ENCODE measurements at places on chromosomes 3 and 15. TPM values are rescaled to one million over a fixed set of nuclear protein-coding genes. Genes with fewer than 3 reads are reported as not detected.

DNA sequence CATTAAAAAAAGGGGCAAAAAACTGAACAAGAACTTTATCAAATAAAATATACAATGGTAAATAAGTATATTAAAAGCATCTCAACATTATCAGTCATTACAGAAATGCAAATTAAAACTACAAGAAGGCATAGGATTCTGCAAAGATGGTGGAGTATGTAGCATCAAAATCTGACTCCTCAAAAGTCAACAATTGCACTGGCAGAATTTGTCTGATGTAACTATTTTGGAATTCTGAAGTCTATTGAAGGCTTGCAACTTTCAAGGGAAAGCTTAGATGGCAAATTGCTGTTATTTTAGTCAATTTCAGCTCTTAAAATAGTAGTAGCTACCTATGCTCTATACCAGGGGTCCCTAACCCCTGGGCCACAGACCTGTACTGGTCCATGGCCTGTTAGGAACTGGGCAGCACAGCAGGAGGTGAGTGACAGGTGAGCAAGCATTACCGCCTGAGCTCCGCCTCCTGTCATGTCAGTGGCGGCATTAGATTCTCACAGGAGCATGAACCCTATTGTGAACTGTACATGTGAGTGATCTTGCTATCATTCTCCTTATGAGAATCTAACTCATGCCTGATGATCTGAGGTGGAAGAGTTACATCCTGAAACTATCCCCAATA lies 107.6 kb downstream of the TGFBR2 start:
- H3K4me1 ChIP-seq: no peaks in the 10 kb centered on the region
- DNase-seq: no peak
- H3K27ac ChIP-seq: no peak overlapping the region
- no peaks in the 10 kb centered on the region for H3K27me3 ChIP-seq

GOLGA6L7 gene
- not detected for total RNA-seq

MYZAP gene
- 11.5 TPM for total RNA-seq

CCDC71 gene
- total RNA-seq: 28.6 TPM

ACKR2 gene
- total RNA-seq: 0.60 TPM

DNA sequence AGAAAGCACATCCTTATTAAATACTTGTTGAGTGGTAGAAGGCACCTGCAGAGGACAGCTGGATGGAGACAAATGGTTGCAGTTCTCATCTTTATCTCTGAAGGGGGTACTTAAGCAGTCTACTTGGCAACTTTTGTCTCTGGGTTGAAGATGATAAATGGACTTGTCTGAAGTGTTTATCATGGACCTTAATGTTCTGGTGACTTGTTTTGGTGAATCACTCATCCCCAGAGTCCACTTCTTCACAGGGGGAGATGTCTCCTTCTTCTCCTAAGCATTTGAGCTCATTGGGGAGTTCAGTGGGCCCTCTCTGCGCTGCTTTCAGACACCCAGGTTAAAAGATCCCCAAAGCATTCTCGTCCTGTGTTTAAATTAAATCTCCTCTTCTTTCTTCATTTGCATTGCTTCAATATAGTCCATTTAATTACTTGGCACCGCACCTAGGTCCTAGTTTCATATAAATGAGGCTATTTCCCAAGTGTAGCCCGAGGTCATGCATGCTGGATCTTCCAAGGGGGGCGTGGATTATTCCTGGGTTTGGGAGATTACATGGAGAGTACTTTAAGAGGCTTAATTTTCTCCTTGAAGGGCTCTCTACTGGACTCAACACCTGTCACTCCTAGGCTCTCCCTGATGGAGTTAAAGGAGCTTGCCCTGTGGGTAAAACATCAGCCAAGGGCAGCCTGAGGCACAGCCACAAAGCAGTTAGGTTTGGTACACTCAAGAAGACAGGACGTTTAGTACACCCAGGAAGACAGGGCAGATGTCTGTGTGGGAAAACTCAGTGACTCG lies 239.3 kb upstream of the C2CD4B start:
- peaks cover 2% of the 10 kb centered on the region for H3K36me3 ChIP-seq
- DNase-seq: no peak
- H3K27ac ChIP-seq: no peak overlapping the region

GRCh38 chr3:187243933-187244524 lies 46.7 kb downstream of the RTP1 start:
- H3K27ac ChIP-seq: no peak overlapping the region
- peaks cover 7% of the 10 kb centered on the region for H3K27me3 ChIP-seq

GRCh38 chr3:17039594-17039993 lies 154.8 kb downstream of the PLCL2 start:
- H3K36me3 ChIP-seq: no peaks in the 10 kb centered on the region
- no peaks in the 10 kb centered on the region for H3K27me3 ChIP-seq
- H3K4me1 ChIP-seq: no peaks in the 10 kb centered on the region

GRCh38 chr15:76885212-76885611 lies 19.9 kb downstream of the SCAPER start:
- DNase-seq: no peak
- H3K4me3 ChIP-seq: no peak overlapping the region
- no peak overlapping the region for H3K27ac ChIP-seq
- no peaks in the 10 kb centered on the region for H3K4me1 ChIP-seq
- H3K27me3 ChIP-seq: no peaks in the 10 kb centered on the region

DNA sequence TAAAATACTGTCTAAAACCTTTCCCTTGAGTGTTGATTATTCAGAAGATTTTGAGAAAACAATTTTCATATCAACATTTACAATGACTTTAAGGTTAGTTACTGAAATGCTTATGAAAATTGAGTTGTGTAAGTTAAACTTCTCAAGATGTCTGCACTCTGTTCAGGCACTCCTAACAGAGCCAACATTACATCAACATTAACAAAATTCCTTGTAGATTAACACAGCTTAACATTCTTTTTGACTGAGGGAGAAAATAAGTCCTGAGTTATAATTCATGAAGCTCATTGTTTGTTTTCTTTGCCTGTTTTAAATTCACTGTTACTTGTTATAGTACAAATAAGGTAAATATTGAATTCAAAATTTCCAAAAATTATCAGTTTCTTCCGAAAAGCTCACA lies 9.0 kb downstream of the ACKR4 start:
- H3K27ac ChIP-seq: peak overlapping the region; percentile 18
- no peaks in the 10 kb centered on the region for H3K27me3 ChIP-seq
- no peaks in the 10 kb centered on the region for H3K4me1 ChIP-seq
- H3K36me3 ChIP-seq: peaks cover 21% of the 10 kb centered on the region
- DNase-seq: no peak

DNA sequence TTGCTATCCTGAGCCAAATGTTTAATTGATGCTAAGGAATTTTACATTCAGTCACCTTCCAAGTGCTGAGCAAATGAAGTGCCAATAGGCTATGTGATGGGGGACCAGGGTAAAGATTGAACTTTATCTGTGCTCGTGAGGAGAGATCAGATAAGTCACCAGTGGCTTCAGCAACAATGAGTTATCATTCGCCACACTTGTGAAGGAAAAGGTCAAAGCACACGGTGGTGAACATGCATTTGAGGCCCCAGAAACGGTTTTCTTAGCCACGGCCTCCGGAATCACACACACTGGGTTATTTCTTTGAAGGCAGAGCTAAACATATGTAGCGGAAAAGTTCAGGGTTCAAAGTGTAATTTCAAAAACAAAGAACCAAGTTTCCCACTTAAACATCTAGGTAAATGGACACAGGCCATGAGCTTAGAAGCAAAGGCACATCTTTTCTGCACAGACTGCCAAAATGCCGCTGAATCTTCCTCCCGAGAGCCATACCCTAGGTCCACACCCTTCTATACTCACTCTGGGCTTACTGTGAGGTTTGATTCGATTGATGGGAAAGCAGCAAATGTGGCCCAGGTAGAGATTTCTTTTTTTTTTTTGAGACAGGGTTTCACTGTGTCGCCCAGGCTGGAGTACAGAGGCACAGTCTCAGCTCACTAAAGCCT lies 268.5 kb downstream of the SHQ1 start:
- H3K4me1 ChIP-seq: peaks cover 17% of the 10 kb centered on the region
- no peaks in the 10 kb centered on the region for H3K27me3 ChIP-seq
- no peak overlapping the region for H3K27ac ChIP-seq
- no peak for DNase-seq
- no peaks in the 10 kb centered on the region for H3K36me3 ChIP-seq

DNA sequence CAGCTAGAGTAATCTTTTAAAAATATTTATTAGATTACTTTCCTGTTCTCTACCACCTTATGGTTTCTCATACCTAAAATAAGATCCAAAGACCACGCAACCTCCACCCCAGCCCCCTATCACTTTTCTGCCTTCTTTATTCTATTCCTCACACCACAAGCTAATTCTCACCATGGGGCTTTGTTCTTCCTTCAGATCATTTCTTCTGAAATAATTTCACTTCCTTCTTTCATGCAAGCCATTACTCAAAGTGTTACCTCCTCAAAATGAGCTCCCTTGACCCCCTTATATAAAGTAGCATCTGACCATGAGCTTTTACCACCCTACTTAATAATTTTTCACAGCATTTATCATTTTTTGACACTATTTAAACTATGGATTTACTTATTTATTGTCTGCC lies 233.2 kb upstream of the TMCO5A start:
- peaks cover 68% of the 10 kb centered on the region for H3K27me3 ChIP-seq
- no peak overlapping the region for H3K27ac ChIP-seq
- no peaks in the 10 kb centered on the region for H3K4me1 ChIP-seq
- no peaks in the 10 kb centered on the region for H3K36me3 ChIP-seq
- no peak overlapping the region for H3K4me3 ChIP-seq
- no peak for DNase-seq

DNA sequence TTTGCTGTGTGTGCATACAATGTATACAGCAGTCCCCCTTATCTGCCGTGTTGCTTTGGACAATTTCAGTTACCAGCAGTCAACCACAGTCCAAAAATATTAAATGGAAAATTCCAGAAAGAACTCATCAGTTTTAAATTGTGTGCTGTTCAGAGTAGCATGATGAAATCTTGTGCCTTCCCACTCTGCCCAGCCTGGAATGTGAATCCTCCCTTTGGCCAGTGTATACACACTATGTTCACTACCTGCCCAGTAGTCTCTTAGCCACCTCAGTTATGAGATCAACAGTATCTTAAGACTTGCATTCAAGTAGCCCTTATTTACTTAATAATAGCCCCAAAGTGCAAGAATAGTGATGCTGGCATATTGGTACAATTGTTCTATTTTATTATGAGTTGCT lies 133.6 kb upstream of the ABHD17C start:
- H3K4me3 ChIP-seq: no peak overlapping the region
- peaks cover 30% of the 10 kb centered on the region for H3K36me3 ChIP-seq
- no peak overlapping the region for H3K27ac ChIP-seq
- H3K27me3 ChIP-seq: no peaks in the 10 kb centered on the region

GRCh38 chr3:189337673-189338091 lies 165.9 kb downstream of the TPRG1 start:
- peaks cover 11% of the 10 kb centered on the region for H3K4me1 ChIP-seq
- H3K27ac ChIP-seq: peak overlapping the region; percentile 89
- no peaks in the 10 kb centered on the region for H3K27me3 ChIP-seq
- H3K4me3 ChIP-seq: no peak overlapping the region

- H3K27me3 ChIP-seq: no peaks in the 10 kb centered on the region
- DNase-seq: no peak
- peak overlapping the region; percentile 59 for H3K27ac ChIP-seq
- H3K4me3 ChIP-seq: no peak overlapping the region
- peaks cover 31% of the 10 kb centered on the region for H3K4me1 ChIP-seq
Observed at GRCh38 chr3:30578479-30578878, 27.9 kb upstream of the TGFBR2 start.

- no peak overlapping the region for H3K27ac ChIP-seq
- no peak for DNase-seq
- no peaks in the 10 kb centered on the region for H3K4me1 ChIP-seq
- no peaks in the 10 kb centered on the region for H3K27me3 ChIP-seq
Observed at GRCh38 chr15:101156509-101157159, 95.2 kb downstream of the CHSY1 start.

GRCh38 chr3:69378112-69378802 lies 7.6 kb downstream of the FRMD4B start:
- DNase-seq: no peak
- peaks cover 3% of the 10 kb centered on the region for H3K36me3 ChIP-seq
- no peak overlapping the region for H3K4me3 ChIP-seq
- H3K4me1 ChIP-seq: no peaks in the 10 kb centered on the region
- H3K27me3 ChIP-seq: no peaks in the 10 kb centered on the region

GRCh38 chr15:87450314-87450713 lies 806.2 kb downstream of the NTRK3 start:
- no peak overlapping the region for H3K27ac ChIP-seq
- DNase-seq: no peak
- H3K36me3 ChIP-seq: no peaks in the 10 kb centered on the region

ST3GAL6 gene
- total RNA-seq: 49.2 TPM

DNA sequence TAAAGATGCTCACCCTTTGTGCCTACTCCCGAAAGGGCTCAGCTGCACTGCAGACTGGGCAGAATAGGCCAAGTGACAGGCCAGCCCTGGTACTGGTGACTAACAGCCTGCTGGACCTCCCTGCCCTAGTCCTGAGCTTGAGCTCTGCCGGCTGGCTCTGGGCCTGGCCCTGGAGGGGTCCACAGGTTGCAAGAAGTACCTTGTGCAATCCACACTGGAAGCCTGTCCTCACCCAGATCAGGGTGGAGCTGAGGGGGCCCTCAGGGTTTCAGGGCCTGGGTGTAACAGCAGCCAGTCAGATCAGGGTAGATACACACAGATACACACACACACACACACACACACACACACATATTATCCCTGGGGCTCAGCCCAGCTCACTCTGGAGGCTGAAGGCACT lies 27.3 kb upstream of the PLA2G4D start:
- DNase-seq: no peak
- H3K36me3 ChIP-seq: no peaks in the 10 kb centered on the region
- H3K4me1 ChIP-seq: peaks cover 7% of the 10 kb centered on the region
- peaks cover 14% of the 10 kb centered on the region for H3K27me3 ChIP-seq
- H3K27ac ChIP-seq: no peak overlapping the region

GRCh38 chr3:33380653-33381052 lies 59.6 kb downstream of the UBP1 start:
- H3K4me1 ChIP-seq: no peaks in the 10 kb centered on the region
- H3K27me3 ChIP-seq: no peaks in the 10 kb centered on the region
- DNase-seq: no peak
- H3K27ac ChIP-seq: no peak overlapping the region
- no peak overlapping the region for H3K4me3 ChIP-seq

FBXL22 gene
- 0.31 TPM for total RNA-seq

BFSP2 gene
- not detected for total RNA-seq

LINGO1 gene
- 35.1 TPM for total RNA-seq

- H3K27me3 ChIP-seq: peaks cover 4% of the 10 kb centered on the region
- no peak overlapping the region for H3K27ac ChIP-seq
- no peak for DNase-seq
- no peaks in the 10 kb centered on the region for H3K36me3 ChIP-seq
Observed at GRCh38 chr3:4588466-4588865, 95.3 kb downstream of the ITPR1 start.

GRCh38 chr3:122714273-122714672 lies 33.6 kb downstream of the PARP14 start:
- no peaks in the 10 kb centered on the region for H3K27me3 ChIP-seq
- DNase-seq: no peak
- H3K4me3 ChIP-seq: no peak overlapping the region
- H3K4me1 ChIP-seq: peaks cover 8% of the 10 kb centered on the region
- peaks cover 40% of the 10 kb centered on the region for H3K36me3 ChIP-seq

CHST13 gene
- total RNA-seq: 0.36 TPM

DNA sequence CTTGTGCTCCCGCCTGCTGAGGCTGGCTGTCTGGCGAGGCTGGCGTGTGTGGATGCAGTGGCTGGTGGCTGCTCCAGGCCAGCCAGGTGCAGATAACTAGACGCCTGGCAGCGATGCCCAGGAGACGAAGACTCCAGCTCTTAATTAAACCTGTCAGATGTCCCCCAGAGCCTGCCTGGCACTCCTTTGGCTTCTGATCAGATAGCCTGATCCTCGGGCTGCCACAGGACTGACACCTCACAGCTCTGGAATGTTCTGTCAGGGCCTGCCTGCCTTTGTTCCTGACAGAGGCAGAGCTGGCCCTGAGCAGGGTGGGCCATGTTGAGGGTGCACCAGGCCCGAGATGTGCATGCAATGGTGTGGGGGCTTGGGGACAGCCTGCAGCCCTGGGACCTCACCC lies 36.5 kb downstream of the PLXNA1 start:
- H3K4me3 ChIP-seq: no peak overlapping the region
- H3K36me3 ChIP-seq: peaks cover 13% of the 10 kb centered on the region
- DNase-seq: no peak
- H3K27ac ChIP-seq: no peak overlapping the region
